ENCODE measurements at places on chromosomes 7 and 10.

DNA sequence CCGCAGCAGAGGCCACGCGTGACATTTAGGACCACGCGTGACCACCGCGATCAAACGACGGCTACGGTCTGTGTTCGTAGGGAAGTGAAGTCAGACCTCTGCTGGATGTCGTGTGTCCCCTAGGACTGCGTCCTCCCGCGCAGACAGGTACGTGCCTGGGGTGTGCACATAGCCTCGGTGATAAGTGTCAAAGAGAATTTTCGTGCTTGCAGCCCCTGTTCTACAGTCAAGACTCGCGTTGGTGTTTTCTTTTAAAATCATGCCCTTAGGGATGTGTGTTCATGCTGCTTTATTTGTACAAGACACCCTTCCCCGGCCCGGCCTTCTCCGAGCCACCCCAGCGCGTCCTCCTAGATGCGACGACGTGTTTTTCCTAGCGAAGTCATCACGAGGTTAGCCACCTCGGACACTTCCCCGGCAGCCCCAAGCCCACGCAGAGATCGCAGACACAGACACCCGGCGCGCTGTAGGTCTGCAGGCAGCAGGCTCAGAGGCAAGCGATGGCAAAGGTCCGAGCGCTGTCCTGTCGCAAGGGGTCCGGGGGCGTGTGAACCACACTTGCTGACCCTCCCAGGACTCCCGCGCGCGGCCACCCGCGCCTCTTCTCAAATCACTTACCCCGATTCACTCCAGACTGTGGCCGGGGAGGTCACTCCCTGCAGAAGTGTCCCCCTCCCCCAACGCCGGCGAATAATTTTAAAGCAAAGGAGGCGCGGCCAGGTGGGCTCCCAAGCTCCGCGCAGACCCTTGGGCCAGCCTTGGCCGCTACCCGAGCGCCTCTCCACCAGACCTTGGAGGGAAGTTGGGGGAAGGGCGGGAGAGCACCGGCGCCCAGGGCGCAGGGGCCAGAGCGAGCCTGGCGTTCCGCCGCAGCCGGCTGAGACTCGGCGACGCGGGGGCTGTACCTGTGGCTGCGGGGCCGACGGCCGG lies 552 bp downstream of the MKX start:
- no peak for DNase-seq

DNA sequence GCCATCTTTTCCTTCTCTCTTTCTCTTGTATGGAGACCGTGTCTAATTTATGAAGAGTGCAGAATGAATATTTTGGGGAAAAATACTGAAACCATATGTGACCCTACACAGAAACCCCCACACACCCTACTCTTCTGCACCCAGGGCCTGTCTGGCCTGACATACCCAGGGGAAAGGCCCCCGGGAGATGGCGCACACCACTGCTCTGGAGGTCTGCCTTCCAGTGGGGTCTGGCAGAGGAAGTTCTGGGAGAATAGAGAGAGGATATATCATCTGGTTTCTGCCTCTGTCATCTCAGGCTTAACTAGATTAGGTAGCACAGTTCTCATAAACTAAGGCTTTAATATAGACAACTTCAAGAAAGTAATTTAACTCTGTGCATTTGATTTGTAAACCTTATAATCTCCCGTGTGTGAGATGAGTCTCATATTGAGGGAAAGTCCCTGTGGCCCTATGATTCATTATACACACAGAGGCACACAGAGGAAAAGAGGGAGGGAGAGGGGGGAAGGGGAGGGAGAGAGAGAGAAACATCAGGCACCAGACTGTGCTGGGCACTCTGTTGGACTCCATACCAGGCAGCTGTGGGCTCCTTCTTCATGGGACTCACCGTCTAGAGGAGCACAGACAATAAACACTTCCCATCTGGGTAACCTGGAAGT lies 123.3 kb downstream of the AOAH start:
- DNase-seq, result no peak

- DNase-seq, result no peak
Measured at GRCh38 chr10:52663161-52663560, 109.4 kb downstream of the MBL2 start.

GRCh38 chr10:72097448-72098300 lies 9.3 kb upstream of the SPOCK2 start:
- no peak for DNase-seq

GRCh38 chr7:99898836-99899235 lies 20.5 kb downstream of the TRIM4 start:
- no peak for DNase-seq

GRCh38 chr10:130470973-130471372 lies 334.8 kb downstream of the GLRX3 start:
- no peak for DNase-seq

GRCh38 chr7:51242007-51242691 lies 74.5 kb downstream of the COBL start:
- DNase-seq, result no peak

DNA sequence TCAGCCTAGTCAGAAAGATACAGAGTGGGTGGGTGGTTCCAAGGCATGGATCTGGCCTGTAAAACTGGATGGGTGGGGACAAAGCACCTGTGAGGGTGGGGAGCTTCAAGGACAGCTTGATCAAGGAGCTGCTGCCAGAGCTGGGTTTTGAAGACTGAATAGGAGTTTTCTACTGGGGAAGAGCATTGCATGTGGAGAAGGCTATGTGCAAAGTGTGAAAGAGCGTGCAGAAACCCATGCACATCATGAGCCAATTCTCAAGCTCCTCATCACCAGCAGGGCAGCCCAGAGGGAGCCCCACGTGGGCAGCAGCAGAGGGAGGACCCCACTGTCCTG lies 58.6 kb downstream of the PDGFA start:
- no peak for DNase-seq

- DNase-seq, result no peak
Measured at GRCh38 chr10:30048768-30049517, 10.4 kb downstream of the JCAD start.

DNA sequence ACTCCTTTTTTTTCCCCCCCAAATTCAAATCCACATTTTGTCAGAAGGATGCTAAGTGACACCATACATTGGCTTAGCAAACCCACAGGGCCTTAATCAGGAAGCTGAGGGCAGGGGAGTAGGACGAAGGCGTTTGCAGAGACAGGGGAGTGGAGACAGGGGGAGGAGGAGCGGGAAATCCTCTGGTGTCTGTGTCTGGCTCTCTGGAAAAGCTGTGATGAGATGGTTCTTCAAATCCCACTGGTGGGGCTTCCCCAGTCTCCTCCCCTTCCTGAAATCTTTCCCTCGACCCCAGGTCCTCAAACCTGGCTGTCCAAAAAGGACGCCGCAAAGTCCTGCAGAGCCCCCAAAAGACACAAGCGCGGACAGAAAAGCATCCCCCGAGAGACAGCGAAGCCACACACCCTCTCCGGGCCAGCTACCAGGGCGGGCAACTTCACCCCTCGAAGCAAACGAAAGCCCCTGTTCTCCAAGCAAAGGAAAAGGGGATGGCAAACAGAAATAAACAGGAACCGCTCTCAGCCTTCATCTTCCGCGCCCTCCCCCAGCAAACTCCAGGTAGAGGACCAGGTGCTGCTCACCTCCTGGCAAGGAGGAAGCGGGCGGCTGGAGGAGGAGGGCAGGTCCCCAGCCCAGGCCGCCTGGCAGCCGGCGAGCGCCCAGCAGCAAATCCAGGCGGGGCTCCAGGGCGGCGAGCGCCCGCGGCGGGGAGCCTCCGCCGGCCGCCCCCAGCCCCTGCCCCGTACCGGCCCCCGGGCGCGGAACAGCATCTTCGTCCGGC lies 520 bp downstream of the ELAPOR2 start:
- peak; percentile 60 for DNase-seq

GRCh38 chr7:64686493-64687184 lies 20.7 kb downstream of the ZNF107 start:
- peak; percentile 15 for DNase-seq

DNA sequence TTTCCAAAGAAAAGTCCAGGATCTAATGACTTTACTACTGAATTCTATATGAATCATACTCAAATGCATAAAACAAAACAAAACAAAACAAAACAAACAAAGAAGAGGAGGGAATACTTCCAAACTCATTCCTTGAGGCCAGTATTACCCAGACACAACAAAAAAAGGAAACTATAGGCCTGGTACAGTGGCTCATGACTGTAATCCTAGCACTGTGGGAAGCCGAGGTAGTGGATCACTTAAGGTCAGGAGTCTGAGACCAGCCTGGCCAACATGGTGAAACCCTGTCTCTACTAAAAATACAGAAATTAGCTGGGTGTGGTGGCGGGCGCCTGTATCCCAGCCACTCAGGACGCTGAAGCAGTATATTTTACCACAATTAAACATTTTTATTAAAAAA lies 114.6 kb downstream of the NRBF2 start:
- DNase-seq, result no peak

- DNase-seq, result no peak
Measured at GRCh38 chr10:56823849-56824248, 462.8 kb upstream of the ZWINT start.

DNA sequence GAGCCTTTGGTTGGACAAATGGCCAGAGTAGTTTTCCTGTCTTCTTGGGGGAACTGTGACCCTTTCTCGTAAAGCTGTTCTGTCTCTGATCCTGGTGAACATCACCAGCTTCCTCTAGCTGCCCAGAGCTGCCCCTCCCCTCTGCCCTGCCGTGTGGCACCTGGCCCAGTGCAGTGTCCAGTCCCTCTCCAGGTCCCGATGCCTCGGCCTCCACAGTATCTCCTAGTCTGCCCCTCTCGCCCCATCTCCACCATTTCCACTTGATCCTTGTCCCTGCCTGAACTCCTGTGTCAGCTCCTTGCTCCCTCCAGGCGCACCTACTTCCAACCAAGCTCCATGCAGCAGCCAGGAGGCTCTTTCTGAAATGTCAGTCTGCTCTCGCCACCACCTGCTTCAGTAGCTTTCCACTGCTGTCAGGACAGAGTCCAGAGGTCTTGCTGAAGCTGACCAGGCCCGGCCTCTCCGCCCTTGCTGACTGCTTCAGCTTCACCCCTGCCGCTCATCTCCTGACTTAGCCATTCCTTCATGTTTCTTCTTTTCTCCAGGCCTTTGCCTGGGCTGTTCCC lies 133.6 kb downstream of the GRK5 start:
- no peak for DNase-seq

DNA sequence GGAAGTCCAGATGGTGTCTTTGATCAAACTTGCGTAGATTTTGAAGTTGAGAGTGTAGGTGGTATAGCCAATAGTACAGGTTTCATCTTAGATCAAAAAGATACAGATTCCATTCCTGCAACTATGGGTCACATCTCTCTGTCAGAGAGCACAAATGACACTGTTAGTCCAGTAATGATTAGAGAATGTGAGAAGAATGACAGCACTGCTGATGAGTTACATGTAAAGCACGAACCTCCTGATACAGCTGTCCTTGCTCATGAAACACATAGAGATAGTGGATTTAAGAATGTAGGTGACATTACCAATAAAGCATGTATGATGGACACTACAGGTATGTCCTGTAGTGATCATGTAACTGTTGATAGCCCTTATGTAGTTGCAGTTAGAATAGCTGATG lies 59.1 kb downstream of the LOXL4 start:
- DNase-seq, result no peak

GRCh38 chr10:13658871-13659685 lies 72.3 kb downstream of the PRPF18 start:
- peak; percentile 83 for DNase-seq

GRCh38 chr10:3687510-3688081 lies 97.4 kb downstream of the KLF6 start:
- DNase-seq, result no peak

- no peak for DNase-seq
Measured at GRCh38 chr10:119575506-119575905, 21.3 kb downstream of the TIAL1 start.

DNA sequence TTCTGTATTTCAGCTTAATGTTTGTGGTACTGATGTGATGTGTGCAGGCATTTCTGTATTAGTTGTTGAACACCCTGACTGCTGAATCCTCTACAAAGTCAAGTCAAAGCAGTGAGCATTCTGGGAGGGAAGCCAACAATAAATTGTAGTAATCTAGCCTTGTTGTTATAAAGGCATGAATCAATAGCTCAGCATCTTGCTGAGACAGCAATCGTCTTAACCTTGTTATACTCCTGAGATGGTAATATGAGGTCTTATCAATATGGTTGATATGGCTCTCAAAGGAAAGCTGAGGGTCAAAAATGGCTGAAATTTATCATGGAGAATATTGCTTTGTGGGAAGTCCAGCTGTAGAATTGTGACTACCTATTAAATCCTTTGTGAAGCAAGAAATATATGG lies 299.4 kb downstream of the DNAJB9 start:
- no peak for DNase-seq

DNA sequence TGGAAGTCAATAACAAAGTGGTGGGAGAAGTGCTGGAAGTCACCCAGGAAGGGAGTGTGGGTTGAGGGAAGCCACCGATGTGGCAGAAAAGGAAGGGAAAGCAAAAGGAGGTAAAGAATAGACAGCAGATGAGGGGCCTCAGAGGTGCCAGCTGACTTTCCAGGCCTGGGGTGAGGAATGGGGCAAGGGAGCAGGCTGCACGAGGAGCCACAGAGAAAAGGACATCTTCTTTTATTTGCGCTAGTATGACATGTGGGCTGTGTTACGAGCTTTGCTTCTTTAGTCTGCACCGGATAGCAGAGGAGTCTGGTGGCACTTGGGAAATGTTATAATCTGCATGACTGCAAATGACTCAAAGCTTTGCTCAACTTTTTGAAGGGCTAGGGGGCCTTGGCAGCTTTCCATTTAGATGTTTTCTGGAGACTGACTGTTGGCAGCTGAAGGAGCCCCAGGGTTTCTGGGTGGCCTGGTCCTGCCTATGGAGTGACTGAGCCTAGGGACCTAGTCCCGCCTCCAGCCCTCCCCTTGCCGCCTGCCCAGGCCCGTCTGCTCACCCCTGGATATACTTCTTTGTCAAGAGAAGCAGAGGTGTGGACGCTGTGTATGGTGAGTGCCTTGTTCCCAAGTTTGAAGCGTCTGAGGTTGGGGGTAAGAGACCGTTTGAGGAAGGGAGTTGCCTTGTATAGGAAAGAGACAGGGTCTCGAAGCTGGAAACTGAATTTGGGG lies 5.1 kb downstream of the PRXL2A start:
- no peak for DNase-seq

DNA sequence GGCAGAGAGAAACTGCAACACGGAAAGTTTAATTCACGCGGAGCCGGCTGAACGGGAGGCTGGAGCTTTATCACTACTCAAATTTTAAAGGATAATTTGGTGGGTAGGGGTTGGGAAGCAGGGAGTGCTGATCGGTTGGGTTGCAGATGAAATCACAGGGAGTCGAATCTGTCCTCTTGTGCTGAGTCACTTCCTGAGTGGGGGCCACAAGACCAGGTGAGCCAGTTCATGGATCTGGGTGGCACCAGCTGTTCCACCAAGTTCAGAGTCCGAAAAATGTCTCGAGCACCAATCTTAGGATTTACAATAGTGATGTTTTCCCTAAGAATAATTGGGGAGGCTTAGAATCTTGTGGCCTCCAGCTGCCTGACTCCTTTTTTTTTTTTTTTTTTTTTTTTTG lies 3.6 kb upstream of the PRAP1 start:
- DNase-seq, result peak; percentile 23

- DNase-seq, result no peak
Measured at GRCh38 chr10:65346466-65346865, 1579.4 kb upstream of the LRRTM3 start.

DNA sequence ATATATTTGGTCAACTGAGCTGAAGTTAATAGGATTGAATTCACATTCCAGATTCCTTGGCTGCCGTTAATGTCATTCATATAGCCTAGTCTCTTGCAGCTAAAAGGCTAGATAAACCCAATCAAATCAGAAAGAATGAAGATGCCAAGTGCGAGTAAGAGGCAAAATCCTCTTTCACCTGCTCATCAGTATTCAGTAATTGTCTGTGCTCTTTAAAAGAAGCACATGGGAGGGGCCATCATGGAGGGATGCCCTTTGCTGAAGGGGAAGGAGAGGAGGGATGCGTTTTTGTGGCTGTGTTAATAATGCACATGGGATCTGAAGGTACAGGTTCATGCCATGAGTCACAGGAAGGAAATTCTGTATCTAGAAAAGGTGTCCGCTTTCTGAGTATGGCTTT lies 232.2 kb downstream of the TMEM178B start:
- DNase-seq, result no peak

GRCh38 chr7:80918399-80918798 lies 452 bp downstream of the SEMA3C start:
- DNase-seq, result no peak
